ENCODE measurements at places on chromosomes 6 and 20.

GRCh38 chr6:154397491-154398195, 41.0 kb upstream of the IPCEF1 start:
- no peak for DNase-seq

DNA sequence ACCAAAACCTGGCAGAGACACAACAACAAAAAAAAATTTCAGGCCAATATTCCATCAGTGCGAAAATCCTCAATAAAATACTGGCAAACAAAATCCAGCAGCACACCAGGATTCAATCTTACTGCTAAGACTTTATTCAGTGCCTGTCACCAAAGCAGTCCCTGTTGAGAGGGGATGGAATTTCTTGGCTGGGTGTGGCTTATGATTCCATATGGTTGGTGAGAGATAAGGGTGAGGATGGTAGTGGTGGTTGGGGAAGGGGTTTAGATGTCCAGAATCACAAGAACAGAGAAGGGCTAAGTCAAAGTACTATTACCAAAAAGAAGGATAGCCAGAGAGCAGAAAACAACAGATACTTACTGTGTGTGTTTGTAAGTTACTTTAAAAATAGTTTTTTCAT, 152.8 kb upstream of the SLC35B3 start:
- DNase-seq, result no peak

DNA sequence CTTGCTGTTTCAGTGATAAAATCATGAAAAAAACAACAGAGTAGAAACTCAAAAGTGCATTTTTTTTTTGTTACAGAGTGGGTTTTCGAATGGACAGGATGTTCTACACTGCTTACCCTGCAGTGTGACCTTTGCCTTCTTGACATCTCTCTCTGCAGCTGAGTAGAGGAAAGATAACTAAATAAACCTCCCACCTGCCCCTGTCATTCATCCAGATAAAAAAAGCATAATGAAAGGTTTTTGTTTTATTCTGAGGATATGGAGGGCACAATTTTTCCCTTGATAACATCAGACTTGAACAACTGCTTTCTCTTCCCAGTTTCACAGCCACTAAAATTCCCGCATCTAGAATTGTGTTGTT, 193.6 kb upstream of the FOXQ1 start:
- no peak for DNase-seq

- DNase-seq, result peak; percentile 67
Measured at GRCh38 chr6:54194067-54194466, 82.8 kb downstream of the MLIP start.

- DNase-seq, result no peak
Measured at GRCh38 chr20:63533871-63534393, 3.2 kb downstream of the PTK6 start.

GRCh38 chr6:5257400-5257799, 3.4 kb downstream of the LYRM4 start:
- no peak for DNase-seq

- DNase-seq, result no peak
Measured at GRCh38 chr6:170022291-170022722, 268.6 kb downstream of the DLL1 start.

DNA sequence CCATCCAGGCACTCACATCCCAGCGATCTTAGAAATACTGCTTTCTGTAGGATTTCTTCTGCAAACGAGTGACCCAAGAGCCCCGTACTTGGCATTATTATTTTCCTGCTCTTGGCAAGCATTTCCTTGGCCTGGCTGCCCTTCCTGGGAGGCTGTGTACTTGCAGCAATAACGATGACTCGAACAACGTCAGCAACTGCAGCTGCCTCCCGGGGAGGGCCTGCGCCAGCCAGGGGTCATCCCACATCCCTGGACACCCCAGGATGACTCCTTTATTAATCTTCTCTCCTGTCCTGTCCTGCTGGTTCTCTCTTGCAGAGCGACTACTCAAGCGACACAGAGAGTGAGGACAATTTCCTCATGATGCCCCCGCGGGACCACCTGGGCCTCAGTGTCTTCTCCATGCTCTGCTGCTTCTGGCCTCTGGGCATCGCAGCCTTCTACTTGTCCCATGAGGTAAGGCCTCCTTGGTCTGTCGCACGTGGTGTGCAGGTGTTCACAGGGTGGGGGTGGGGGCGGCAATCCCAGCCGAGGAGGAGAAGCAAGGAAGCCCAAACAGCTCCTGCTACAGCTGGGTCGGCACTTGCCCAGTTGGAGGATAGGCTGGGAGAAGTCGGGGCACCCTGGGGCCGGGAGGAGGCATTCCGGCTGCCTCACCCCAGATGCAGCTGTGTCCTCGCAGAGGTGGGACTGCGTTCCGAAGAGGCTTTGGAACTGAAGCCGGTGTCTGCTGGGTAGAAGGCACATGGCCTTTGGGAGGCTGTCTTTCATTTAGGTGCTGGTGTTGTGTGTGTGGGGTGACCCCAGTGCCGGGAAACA, 115.3 kb downstream of the SYNDIG1 start:
- no peak for DNase-seq

DNA sequence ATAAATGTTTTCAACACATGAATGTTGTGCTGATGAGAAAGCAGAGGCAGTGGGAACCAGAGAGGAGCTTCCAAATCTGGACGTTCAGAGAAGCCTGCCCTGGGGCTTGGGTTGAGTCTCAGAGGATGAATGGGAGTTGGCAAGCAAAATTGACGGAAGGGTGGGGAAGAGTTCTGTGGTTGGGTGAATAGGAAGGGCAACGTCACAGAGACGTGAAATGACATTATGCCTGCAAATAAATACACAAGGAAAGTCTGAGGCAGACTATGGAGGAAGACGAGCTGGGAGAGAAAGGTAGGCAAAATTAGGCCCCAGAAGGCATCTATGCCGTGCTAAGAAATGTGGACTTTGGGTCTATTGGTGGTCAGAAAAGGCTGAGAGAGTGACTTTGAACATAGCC, 25.2 kb upstream of the SGK1 start:
- DNase-seq, result no peak

DNA sequence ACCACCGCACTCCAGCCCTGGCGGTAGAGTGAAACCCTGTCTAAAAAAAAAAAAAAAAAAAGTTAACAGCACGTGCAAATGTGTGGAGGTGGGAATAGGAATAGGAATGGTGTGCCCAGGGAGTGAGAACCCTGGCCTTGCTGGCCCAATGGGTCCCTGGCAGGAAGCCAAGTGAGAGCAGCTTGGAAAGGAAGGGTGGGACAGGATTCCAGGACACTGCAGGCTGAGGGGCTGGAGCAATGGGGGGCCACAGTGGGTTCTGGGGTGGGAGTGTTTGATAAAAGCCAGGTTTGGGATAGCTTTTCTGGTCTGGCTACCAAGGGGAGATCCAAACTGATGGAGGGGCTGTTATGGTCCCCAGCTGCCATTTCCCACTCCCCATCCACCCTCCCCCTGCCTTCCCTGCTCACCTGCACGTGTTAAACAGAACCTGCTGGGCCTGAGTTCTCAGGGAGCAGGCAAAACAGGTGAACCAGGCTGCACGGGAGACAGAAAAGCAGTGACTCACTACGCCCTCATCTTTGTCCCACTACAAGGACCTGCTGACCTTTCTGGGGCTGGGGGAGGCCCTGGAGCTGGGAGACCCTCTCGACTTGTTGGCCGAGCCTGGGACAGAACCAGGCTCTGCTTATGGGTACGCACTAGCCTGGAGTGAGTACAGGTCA, 3.3 kb downstream of the SUN5 start:
- DNase-seq, result no peak

- DNase-seq, result no peak
Measured at GRCh38 chr6:137498481-137499190, 4.4 kb upstream of the OLIG3 start.

- no peak for DNase-seq
Measured at GRCh38 chr6:36160147-36160760, 29.9 kb downstream of the MAPK13 start.

GRCh38 chr20:17889226-17889625, 79.4 kb downstream of the SNX5 start:
- no peak for DNase-seq

DNA sequence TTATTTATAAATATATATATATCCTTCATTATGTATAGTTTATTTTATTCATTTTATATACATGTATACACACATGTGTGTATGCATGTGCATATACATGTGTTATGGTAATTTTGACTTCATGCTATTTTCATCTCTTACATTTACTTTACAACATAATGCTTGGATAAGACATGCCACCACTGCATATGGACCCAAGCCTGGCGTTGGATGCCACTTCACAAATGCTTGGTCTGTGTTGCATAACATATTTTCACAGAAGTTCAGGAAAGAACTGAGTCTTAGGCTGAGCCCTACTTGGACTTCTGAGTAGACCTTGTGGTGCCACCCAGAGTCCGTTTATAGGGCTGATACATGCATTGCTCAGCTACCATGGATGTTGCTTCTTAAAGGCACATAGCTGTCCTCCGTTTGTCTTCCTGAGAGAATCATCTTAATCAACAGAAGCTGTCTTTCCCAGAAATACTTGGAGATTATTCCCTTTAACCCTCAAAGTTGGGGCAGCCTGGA, 337.8 kb downstream of the BTBD3 start:
- DNase-seq, result no peak

DNA sequence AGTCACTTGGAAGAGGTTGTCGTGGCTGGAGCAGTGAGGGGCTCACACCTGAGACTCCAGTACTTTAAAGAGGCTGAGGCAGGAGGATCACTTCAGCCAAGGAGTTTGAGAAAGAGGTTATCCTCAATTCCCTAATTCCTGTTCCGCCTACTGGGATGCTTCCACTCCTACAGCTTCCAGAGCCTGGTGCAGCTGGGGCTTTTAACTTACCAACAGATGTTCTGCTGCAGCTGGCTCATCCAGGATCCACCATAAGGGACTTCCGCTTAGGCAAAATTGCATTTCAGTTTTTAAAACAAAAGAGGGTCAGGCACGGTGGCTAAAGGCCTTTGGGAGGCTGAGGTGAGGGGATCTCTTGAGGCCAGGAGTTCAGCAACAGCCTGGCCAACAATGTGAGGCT, 59.1 kb upstream of the CDYL start:
- DNase-seq, result no peak

- DNase-seq, result no peak
Measured at GRCh38 chr20:24163506-24163905, 174.9 kb upstream of the GGTLC1 start.

DNA sequence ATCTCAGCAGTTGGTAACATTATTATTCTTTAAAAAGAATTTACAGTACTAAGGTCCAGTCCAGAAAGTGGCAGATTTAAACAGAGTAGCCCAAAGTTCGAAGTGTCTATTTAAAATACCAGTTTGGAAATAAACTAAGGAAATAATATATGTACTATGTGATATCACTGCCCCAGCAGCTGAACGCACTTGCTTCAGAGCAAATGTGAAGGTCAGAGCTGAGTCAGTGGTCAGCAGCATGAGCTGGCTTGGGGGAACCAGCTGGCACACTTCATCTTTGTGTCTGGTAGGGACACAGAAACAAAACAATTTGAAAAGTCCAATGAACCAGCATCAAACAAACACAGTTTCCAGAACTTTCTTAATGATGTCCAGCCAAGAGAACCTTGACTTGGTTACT, 15.4 kb downstream of the TMEM14B start:
- DNase-seq, result no peak

DNA sequence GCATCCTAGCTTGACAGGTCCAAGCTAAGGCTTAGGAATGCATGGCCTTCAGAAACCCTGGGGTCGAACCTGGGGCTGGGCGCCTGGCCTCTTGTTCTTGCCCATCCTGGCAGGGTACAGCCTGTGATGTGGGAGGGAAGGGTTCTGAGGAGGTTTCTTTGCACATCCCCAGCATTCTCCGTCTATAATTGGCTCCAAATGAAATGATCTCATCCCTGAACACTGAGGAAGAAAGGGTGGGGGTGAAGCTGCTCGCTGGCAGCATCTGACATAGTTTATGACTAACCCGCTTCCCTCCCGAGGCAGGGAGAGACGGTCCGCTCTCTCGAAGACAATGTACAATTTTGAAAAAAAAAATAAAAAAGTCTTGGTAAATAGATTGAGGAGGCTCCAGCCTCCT, 67.1 kb upstream of the ZNFX1 start:
- DNase-seq, result peak; percentile 26

DNA sequence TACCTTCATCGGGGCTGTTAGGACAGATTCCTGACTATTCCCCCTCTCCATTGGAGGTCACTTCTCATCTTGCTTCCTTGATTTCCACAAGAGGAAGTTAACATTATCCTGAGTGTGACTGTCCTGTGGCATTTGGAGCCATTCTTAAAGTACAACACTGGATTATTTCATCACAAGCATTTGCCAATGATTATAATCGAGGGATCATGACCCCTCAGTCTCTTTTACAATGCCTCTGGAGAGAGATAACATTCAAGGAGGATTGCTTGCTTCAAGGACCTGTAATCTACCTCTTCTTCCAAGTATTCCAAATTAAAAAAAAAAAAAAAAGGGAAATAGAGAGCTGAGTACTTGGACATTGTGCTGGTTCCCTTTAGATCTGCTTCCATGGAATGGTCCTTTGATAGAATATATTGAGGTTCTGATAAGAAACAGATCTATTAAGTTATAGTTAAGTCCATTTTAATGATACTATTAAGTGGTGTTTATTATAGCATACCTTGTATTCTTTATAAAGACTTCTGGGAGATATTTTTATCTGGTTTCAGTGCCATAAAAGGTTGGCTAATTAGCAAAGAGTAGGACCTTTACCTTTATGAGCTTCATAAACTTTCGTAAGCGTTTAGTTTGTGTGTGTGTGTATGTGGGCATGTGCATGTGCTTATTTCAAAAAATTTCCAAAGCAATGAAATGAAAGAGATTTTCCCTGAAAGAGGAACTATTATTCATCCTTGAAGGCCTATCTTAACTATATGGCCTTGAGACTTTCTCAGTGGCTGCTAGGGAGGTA, 469.1 kb downstream of the DHX35 start:
- no peak for DNase-seq

GRCh38 chr6:127854009-127854408, 46.8 kb downstream of the THEMIS start:
- no peak for DNase-seq

DNA sequence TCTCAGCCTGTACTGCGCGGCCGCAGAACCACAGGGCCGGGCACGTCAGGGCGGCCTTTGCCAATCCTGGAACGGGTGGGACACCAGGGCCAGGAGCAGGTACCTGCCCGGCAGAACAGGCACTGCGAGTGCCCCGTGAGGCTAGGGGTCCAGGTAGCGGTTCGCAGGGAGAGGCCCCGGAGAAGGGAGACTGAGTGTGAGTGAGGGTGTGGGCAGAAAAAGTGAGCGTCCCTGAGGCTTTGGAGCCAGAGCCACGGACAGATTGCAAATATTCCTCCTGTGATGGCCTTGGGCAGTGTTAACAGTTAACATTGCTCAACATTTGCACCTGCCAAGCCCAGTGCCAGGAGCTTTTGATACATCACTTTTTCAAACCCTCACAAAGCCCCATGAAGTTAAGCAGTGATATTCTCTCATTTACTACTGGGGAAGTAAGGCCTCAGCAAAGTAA, 491 bp downstream of the GNMT start:
- peak; percentile 21 for DNase-seq

All from NCI-H1417 (cell line).